EH (cell line): ENCODE measurements at places on chromosomes 11 and 22.
A peak's percentile ranks its signal among the peaks of the same experiment; 100 is the strongest.

DNA sequence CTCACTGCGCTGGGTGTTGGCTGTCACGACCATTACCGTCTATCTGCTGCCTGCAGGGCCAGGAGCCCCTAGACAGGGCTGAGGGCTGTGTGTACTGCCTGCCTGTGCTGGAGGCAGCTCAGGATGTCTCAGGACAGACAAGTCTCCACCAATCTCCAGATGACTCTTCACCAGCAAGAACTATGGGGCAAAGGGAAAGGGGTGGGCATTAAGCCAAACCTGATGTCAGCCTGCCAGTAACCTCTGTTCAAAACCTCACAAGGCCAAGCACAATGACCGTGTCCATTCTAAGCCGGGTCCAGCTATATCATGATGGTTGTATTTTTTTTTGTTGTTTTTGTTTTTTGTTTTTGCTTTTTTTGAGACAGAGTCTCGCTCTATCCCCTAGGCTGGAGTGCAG lies 31.6 kb downstream of the MAFF start:
- DNase-seq, result peak; percentile 45

DNA sequence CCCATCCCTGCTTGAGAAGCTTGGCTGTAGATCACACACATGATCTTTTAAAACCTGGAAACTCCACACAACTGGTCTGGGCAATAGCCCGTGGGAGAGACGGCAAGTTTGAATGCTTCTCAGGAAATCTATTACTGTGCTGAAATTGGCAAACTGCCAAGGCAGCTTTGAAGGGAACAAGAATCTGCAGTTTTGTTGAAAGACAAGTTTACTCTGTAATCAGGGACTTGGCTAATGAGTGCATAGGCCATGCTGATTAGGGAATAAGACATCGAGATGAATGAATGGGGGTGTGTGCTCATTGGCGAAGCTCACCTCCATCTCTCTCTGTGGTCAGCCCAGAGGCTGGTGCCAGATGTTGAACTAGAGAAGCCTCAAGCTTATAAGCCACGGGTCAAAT lies 218.8 kb downstream of the HIPK3 start:
- DNase-seq, result peak; percentile 69

DNA sequence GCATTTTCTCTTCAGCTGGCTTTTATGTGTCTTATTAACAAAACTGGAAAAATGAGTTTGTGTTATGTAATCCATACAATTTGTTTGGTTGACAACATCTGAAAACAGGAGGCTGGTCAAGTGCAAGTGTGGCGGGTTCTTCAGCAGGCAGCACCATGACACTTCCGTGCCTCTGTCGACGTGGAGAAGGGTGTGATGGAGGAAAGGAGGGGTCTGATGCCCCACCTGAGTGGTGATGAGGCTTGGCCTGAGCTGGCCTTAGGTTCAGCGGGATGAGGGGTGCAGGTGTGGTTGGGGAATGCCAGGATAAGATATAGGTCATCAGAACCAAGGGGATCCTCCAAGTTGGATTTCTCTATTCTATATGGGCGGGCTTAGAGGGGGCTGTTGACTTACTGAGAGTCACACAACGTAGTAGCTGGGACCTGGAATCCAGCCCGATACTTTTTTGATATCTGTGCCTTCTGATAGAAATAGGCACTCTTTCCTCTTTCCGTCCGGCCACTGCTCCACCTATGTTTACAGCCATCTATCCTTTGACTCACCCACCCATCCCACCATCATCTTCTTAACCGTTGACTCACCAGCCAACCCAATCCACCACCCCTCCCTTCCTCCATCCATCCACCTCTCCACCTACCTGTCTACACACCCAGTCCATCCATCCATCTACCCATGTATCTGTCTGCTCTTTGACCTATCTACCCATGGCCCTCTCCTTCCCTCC lies 29.0 kb downstream of the SHANK3 start:
- no peak for DNase-seq

DNA sequence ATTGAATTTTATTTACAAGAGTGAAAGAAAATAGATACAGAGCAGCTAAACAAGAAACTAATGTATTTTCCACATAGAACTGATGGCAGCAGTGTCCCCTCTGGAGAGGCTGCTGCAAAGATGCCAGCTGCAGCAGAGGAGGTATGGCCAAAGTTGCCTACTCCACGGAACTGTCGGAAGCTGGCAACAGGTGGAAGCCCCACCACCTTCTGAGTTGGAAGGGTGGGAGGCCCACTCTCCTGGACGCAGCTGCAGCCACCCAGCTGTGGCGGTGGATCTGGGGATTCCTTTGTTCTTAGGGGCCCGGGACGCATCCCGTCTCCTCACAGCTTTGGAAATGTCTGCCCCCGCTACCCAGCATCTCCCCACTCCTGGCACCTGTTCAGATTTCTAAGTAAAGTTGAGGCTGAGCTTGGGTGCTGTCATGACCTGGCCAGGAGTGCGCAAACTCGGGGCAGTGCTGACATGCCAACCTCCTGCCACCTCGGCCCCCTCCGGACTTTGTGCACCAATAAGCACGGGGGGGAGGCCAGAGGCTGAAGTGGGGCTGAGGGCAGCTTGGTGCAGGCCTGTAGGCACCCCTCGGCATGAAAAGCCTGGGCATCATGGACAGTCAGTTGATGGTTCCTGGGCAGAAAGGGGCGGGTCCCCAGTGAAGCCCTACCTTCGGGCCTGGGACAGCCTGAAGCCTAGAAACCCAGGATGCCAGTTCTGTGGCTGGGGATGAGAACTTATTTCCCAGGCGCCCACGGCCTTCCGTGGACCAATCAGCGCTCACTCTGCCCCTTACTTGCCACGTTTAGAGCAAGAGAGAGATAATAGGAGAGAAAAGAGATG lies 1071.4 kb downstream of the JRKL start:
- no peak for DNase-seq

- no peak for DNase-seq
These were observed 91.5 kb downstream of the MN1 start for GRCh38 chr22:27709919-27710675.

DNA sequence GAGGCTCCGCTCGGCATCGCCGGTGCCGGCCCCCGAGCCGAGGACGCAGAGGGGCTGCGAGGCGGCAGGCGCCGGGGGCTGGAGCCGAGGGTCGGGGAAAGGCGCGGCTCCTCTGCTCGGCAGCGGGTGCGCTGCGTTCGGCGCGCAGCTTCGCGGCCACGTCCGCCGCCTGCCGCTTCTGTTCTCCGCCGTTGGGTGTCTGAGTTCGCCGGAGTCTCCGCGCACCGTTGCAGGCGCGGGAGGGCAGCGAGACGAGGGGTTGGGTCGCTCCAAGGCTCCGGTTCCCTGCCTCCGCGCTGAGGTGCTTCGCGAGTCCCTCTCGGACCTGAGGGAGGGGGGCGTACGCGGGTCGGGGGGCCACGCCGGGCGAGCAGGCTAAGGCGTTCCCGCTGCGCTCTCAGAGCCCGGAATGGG lies 347 bp downstream of the MN1 start:
- peak; percentile 44 for DNase-seq

- no peak for DNase-seq
These were observed 14.6 kb downstream of the TANGO2 start for GRCh38 chr22:20035375-20036083.

- DNase-seq, result no peak
These were observed 372.7 kb downstream of the BUD13 start for GRCh38 chr11:116400081-116400480.

DNA sequence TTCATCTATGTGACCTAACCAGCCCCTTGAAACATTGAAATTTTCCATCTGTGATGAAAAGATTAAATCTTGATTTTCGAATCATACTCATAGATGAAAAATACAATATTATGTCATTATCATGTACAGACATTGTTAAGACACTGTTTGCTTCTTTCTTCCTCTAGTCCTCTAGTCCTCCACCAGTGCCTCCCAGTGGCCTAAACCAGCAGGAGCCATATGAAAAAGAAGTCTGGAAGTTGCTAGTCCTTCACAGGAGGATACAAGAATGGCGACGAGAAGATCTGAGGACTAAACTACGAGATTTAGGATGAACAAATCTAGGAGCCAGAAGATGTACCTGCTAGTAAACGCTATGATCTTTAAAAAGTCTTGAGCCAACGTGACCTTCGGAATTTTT lies 134.1 kb downstream of the SLC17A6 start:
- DNase-seq, result no peak

GRCh38 chr11:10906521-10906920 lies 48.7 kb upstream of the ZBED5 start:
- DNase-seq, result peak; percentile 94

- no peak for DNase-seq
These were observed 135.8 kb upstream of the SPON1 start for GRCh38 chr11:13826505-13827278.

DNA sequence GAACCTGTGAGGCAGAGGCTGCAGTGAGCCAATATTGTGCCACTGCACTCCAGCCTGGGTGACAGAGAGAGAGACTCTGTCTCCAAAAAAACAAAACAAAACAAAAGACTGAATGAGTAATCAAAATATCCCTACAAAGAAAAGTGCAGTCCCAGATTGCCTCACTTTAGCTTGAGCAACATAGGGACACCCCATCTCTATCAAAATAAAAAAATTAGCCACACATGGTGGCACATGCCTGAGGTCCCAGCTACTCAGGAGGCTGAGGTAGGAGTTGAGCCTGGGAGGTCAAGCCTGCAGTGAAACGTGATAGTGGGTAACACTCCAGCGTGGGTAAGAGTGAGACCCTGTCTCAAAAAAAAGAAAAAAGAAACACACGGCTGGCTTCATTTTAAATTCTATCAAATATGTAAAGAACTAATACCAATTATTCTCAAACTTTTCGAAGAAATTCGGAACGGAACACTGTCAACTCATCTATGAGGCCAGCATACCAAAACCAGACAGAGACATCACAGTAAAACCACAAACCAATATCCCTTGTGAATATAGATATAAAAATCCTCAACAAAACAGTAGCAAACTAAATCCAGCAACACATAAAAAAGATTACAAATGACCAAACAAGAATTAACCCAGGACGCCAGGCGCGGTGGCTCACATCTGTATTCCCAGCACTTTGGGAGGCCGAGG lies 12.9 kb downstream of the CHEK2 start:
- no peak for DNase-seq

DNA sequence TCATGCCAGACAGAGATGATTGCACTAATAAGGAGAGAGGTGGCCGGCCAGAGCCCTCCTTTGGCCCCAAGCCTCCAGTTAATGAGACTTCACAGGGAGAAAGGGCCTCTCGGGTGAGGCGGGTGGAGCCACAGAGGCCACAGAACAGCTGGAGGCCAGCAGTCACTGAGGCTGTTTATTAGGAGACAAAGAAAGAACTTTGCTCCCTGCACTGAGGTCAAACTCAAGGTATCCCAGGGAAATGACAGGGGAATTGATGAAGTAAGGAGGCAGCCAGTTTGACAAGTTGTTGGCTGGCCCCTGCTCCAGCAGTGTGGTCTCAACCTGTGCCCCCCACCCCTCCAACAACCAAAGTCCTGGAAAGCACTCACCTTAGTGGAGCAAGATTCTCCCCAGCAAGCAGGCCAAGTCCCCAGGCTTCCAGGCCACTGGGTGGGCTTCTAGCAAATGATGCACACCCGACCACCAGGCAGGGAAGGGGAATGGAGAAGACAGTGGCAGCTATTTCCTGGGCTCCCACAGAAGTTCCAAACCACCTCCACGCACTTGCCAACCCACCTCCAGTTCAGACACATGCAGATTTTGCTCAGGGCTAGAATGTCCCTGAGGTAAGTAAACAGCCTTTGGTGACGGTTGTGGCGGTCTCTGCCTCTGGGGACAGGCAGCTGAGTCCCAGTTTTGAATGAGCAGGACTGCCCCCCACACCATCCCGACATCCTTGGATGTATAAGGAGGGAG lies 53.2 kb downstream of the RPUSD4 start:
- no peak for DNase-seq

DNA sequence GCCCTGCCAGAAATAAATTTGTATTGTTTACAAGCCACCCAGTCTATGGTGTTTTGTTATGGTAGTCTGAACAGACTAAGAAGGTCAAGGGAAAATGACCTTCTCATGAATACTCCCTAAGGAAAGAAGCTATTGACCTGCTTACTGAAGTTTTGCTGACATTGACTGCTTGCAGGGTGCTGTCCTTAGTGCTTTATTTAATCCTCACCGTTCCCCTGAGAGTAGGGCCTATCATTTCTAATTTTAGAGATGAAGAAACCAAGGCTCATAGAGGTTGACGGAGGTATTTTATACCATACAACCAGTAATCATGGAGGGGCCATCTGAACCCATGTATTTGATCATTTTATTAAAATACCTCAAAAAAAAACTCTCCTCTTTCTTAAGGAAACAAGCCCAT lies 66.7 kb upstream of the INCENP start:
- no peak for DNase-seq

DNA sequence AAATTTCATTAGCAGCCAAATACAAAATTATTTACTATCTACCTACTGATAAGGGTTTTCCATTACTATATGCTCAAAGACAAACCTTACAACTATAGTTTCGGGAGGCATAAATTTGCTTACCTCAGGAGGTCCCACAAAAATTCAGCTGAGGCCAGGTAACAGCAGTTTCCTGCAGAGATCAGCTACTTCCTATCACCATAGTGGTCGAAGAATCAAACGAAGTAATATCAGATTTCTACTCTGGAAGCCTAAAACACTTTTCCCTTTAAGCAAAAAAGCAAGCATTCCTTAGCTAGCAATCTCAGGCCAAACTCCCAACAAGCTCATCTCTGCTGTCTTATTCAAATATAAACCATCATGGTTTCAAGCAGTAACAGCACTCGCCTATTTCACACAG lies 3.1 kb downstream of the NAP1L4 start:
- DNase-seq, result peak; percentile 25

DNA sequence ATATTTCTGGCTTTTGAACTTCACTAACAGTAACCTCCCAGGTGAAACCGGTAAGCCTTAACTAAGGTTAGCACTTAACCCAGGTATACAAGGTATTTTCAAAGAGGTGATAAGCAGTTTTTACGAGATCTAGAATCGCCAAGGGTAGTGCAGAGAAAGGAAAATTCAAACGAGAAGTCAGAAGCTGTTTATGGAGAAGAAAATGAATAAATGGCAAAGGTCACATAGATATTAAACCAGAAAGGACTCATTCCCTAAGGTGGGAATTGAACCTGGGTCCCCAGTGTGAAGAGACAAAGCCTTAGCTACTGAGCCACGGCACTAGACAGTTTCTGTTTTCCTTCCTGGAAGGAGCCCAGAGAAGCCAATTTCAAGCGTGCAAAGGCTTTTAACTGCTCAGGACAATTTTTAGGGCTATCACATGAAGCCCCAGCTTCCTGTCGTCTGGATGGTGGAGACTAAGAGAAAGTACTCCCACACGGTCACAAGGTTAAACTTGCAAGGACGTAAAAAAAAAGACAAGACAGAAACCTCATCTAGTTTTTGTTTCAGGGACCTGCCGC lies 5.7 kb upstream of the C1QTNF6 start:
- DNase-seq, result peak; percentile 60

- DNase-seq, result no peak
These were observed 4.0 kb downstream of the LINC01488 start for GRCh38 chr11:69485337-69486041.
